ENCODE measurements at places on chromosomes 7 and 10.

DNA sequence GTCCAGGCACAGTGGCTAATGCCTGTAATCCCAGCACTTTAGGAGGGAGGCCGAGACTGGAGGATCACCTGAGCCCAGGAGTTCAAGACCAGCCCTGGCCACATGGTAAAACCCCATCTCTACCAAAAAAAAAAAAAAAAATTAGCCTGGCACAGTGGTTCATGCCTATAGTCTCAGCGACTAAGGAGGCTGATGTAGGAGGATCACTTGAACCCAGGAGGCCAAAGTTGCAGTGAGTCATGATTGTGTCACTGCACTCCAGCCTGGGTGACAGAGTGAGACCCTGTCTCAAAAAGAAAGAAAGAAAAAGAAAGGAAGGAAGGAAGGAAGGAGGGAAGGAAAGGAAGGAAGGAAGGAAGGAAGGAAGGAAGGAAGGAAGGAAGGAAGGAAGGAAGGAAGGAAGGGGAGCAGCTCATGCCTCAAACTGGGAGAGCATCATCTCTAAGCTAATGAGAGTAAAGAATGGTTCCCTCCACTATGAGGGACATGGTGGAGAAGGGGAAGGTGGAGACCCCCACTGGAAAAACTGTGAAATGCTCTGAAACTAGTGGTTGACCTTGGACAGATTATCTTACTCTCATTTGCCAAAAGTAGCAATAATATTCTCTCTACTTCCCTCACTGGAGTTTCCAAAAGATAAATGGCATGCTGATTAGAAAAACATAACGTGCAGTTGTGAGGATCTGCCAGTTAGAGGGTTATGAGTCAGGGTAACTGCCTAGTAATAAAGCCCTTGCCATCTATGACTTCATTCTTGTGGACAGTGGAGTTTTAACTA lies 16.8 kb downstream of the GIMAP5 start:
- no peak for DNase-seq

DNA sequence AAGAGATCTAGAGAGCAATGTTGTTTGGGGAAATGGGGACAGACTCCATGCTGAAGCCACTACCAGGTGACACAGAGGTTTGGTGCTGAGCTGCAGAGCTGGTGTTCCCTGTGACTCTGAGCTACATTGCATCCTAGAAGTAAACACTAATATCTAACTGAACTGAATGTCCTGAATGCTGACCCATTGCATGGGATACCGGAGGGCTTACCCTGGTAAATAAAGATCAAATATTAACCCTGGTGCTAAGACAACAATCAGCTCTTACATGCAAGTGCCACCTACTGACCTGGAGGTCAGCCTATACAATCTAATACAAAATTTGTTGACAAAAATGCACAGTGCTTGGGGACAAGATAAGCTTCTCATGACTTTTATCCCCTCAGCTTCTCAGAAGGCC lies 851.3 kb upstream of the KCND2 start:
- DNase-seq: no peak

DNA sequence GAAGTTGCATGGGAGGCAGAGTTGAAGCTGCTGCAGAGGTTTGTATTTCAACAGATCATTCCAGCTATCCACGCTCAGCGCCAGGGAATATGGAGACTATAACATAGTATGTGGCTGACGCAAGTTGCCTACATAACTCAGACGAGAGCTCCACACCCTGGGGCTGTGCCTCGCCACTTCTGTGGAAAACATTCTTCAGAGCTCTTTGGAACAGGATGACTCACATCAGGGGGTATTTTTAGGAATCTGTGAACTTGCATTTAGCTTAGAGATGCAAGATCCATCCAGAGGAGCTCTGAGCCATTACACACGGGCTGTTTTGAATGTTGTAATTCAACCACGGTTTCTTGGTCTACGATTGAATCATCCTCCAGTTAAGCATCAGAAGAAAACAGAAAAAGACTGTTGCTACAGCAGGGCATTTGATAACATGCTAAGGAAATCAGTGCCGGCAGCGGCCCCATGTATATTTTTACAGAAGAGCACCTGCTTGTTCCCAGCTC lies 481.5 kb upstream of the AKR1E2 start:
- no peak for DNase-seq

DNA sequence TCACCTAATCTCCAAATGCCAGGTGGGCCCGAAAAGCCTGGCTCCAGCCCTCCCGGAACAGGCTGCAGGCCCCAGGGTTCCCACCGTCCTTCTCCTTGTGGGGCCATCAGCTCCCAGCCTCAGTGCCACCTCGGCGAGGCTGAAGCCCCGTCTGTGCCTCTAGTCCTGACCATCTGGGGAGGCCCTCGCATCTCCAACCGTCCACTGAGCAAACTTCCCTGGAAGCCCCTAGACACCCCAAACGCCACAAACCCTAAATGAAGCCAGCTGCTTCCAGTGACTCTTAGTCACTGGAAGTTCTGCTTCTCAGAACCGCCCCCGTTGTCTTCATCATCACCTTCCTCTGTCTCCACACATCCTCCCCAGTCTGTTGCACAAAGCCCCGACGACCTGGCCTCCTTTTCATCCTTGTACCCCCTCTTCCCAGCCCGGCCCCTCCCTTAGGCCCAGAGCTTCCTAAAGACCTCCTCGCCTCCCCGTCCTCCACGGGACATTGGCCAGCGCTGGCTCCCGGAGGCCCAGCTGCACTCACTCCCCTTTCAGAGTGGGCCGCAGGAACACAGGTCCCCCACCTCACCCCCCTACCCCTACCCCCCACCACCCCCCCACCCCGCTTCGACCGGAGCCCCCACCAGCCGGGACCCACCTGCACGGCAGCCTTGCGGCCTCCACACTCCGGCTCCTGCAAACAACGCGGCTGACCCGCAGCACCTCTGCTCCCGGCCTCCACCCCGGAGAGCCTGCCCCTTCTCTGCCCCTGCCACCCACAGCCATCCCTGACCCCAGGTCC lies 1.1 kb upstream of the DIP2C start:
- no peak for DNase-seq

DNA sequence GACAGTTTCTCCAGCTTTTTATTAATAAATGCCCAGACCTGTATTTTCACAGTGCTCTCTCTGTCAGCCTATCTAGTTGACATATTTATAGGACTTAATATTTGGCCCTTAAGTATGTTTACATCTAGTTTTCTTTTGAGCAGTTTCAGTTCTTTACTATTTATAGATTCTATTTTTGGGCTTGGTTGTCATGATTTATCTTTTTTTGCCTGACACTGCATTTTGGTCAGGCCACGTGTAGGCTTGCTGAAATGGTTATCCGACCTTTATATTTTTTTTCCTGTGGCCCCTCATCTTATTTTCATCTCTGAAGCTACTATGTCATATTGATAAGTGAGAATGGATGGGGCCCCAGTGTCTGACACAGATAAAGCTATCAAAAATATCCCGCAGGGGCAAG lies 515.4 kb upstream of the FZD8 start:
- no peak for DNase-seq

- no peak for DNase-seq
Measured at GRCh38 chr7:114548081-114548980, 133.7 kb downstream of the FOXP2 start.

GRCh38 chr7:36045326-36045725 lies 107.7 kb upstream of the EEPD1 start:
- DNase-seq: no peak

DNA sequence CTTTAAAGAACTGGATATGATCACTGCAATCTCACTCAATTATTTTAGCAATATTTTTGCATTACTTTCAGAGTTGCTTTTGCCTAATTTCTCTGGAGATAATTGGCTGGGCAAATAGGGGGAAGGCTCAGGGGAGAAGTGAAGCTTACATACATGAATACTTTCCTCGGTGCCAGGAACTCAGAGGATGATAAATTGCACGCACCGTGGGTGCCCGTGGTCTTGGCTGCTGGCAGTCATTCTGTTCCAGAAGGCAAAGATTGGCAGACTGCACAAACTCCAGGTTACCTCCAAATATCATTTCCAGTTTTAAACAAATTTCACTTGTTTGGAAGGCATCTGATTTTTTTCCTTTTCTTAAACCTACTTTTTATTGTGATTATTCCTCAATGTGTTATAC lies 197.8 kb upstream of the TMEM72 start:
- no peak for DNase-seq

- no peak for DNase-seq
Measured at GRCh38 chr10:34766266-34766600, 48.9 kb downstream of the PARD3 start.

All from urinary bladder (tissue), 4 donors.